ENCODE measurements at places on chromosomes 7 and 10. TPM values are rescaled to one million over a fixed set of nuclear protein-coding genes. Genes with fewer than 3 reads are reported as not detected.

DNA sequence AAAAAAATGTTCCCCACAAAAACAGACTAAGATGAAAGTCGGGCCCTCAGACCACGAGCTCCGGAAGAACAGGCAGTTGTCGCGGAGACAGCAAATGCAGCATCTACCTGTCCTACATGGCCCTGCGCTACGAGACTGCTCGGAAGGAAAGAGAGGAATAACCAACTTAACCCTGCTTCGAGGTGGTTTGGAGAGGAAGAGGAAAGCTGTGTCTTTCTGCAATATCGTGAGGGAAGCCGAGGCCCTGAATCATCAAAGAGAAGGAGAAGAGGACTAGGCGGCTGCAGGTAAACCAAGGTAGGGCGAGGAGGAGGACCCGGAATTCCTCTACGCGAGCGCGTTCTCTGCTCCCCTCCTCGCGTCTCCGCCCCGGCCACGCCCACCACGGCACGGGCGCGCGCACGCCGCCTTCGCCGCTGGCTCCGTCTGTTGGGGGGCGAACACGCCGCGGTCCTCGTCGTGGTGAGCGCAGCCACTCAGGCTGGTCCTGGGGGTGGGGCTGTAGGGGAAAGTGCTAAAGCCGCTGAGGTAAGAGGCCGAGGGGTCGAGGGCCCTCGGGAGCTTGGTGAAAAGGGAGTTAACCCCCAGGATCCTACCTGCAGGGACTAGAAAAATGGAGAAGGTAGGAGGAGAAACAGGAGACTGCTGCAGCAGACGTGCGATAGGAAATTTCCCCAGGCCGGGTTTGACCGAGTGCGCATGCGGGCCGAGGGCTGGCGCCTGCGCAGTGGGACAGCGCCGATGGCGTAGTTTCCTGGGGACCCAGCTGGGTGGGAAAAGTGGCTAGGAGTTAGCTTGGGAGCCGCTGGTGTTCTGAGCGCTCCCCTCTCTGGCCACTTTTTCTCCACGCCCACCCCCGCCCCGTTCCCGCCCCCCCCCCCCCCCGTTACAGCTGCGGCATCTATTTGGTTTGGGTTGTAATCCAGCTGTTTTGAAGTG is at the start of the genes ANAPC16 and ASCC1:
Gene ANAPC16 (plus strand): TSS at position 402 of the 939 bp plus-strand sequence. CDS start 7,903 bp downstream, outside the sequence.
Gene ASCC1 (minus strand): TSS at position 666 of the 939 bp plus-strand sequence. CDS start 2,978 bp downstream, outside the sequence.
- DNase-seq, result peak; percentile 95
- H3K36me3 ChIP-seq, result peaks cover 4% of the 10 kb centered on the region
- H3K27me3 ChIP-seq, result no peaks in the 10 kb centered on the region
- peaks cover 27% of the 10 kb centered on the region for H3K4me1 ChIP-seq

GRCh38 chr10:122988501-122988900 is 8.3 kb downstream of the PSTK start:
- no peak for DNase-seq
- H3K4me1 ChIP-seq, result no peaks in the 10 kb centered on the region
- no peak overlapping the region for H3K4me3 ChIP-seq

DNA sequence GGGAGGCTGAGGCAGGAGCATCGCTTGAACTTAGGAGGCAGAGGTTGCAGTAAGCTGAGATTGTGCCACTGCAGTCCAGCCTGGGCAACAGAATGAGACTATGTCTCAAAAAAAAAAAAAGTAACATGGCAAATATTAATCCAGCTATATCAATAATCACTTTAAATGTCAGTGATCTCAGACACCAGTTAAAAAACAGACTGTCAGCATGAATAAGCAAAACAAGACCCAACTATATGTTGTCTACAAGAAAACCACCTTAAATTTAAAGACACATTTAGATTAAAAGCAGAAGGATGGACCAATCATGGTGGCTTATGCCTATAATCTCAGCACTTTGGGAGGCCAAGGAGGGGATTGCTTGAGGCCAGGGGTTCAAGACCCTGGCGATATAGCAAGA is 8.5 kb upstream of the ATE1 start:
- H3K4me1 ChIP-seq, result peaks cover 3% of the 10 kb centered on the region
- no peak overlapping the region for H3K4me3 ChIP-seq
- H3K36me3 ChIP-seq, result peaks cover 38% of the 10 kb centered on the region
- no peak for DNase-seq

- no peak overlapping the region for H3K4me3 ChIP-seq
- no peaks in the 10 kb centered on the region for H3K36me3 ChIP-seq
- H3K27me3 ChIP-seq, result peaks cover 17% of the 10 kb centered on the region
- DNase-seq, result no peak
- H3K27ac ChIP-seq, result no peak overlapping the region
Measured at GRCh38 chr7:157116762-157117161, 22.0 kb upstream of the UBE3C start.

DNA sequence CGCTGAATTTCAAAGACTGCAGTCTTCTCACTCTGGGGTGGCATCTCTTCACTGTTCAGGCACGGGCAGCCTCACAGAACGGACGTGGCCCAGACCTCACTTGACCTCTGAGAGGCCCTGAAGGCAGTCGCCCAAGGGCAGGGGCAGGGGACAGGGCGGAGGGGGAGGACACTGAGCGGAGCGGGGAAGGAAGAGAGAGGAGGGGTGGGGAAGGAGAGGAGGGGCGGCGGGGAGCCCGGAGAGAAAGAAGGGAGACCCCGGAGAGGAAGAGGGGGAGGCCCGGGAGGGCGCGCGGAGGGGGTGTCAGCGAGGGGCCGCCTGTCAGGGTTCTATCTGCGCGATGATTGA is 58.7 kb upstream of the COMTD1 start:
- DNase-seq, result no peak
- peak overlapping the region; percentile 86 for H3K4me3 ChIP-seq
- H3K36me3 ChIP-seq, result peaks cover under 1% of the 10 kb centered on the region
- H3K27ac ChIP-seq, result peak overlapping the region; percentile 44

METTL27 gene
- 2.3 TPM for total RNA-seq

SEMA4G gene
- total RNA-seq, result 9.1 TPM

SFTPA1 gene
- not detected for total RNA-seq
